ENCODE measurements at places on chromosomes 4 and X. TPM values are rescaled to one million over a fixed set of nuclear protein-coding genes. Genes with fewer than 3 reads are reported as not detected.

DNA sequence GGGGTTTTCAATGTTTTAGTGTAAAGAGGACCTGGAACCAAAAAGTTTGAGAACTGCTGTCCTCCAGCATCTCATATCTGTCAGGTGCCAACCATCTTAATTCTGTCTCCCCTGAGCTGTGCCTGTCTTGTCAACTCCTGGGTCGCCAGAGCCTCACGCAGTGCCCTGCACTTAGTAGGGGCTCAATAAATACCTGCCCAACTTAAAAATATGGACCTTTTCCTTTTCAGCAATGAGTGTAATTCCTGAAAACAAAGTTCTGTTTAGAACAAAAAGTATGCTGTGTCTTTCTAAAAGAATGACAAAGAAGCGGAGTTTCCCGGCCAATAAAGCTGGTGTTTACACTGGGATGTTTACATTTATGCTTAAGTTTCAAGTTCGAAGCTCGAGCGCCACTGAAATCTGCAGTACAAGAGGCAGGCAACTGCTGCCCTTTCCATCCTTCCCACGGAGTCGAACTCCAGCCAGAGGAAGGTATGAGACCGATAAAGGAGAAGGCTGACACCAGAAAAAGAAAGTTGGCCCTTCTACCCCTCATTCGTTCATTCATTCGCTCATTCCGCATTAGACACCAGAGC is 1.1 kb upstream of the HTATSF1 start:
- H3K27ac ChIP-seq, result peak overlapping the region; percentile 92
- peaks cover 3% of the 10 kb centered on the region for H3K36me3 ChIP-seq
- no peaks in the 10 kb centered on the region for H3K27me3 ChIP-seq
- H3K4me3 ChIP-seq, result peak overlapping the region; percentile 83

DNA sequence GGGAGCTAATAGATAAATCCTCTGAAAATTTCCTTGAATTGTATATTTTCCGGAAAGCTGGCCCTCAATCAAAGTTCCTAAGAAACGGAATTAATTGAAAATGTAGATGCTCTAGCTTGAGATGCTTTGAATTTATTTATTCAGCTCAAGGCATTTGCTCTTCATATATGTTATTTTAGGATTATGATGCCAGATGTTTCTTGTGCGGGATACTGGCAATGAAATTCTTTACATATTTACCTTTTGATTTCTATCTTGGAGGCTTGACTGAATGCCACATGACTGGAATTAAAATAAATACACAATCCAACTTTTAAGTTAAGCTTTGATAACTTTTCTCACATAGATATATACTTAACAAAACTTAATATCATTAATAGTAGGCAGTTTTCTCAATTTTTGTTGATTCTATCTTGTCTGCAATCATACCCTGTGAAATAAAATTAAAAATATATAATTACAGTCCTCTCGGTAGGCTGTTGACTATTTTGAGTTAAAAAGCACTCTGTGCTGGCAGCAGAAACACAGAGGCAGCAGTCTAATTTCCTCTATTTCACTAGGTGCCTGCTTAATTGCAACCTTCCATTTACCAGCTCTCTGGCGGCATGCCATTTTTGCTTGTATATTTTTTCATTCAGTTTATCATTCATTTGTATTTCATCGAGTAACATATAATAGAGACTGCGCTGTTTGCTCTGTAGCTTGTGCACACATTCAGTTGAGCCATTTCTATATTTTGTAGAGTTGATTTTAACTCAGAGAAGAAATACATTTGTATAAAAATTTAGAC is 991.5 kb downstream of the ADGRL3 start:
- no peaks in the 10 kb centered on the region for H3K36me3 ChIP-seq
- no peaks in the 10 kb centered on the region for H3K4me1 ChIP-seq
- DNase-seq, result no peak

DNA sequence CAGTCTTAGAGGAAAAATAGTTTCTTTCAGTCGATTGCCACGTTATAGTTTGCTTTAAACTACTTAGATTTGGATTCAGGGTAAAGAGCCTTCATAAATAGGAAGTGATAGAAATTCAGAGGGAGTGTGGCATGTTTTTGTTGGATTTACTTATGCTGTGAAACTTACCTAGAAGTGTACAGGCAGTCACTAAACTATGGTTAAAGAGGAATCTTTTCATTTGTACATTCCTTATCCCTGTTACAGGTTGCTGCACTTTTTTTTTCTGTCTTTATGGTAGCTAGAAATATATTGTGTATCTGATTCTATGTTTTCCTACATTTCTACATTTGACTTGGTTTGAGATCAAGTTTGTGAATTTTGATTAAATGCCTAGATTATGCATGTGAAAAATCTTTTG is 19.1 kb downstream of the WWC2 start:
- peak; percentile 62 for DNase-seq
- H3K4me3 ChIP-seq, result peak overlapping the region; percentile 27
- H3K27ac ChIP-seq, result peak overlapping the region; percentile 91
- no peaks in the 10 kb centered on the region for H3K36me3 ChIP-seq

- DNase-seq, result peak; percentile 33
- H3K27ac ChIP-seq, result no peak overlapping the region
- no peaks in the 10 kb centered on the region for H3K27me3 ChIP-seq
- no peaks in the 10 kb centered on the region for H3K36me3 ChIP-seq
Measured at GRCh38 chr4:2591189-2591588, 54.7 kb downstream of the FAM193A start.

DNA sequence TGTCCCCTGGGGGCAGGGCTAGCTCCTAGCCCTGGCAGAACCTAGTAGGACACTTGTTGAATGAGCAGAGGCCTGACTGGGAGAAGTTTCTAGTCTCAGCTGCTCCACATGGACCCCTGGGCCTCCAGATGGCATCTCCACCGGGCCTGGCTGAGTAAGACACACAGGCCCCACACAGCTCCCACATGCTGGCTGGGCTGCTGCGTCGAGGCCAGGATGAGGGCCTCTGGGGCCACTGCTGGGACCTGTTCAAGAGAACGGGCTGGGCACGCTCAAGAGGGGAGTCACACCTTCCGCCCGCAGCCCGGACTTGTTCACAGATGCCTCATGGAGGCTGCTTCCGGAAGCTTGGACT is 4.2 kb upstream of the HGFAC start:
- peaks cover 8% of the 10 kb centered on the region for H3K4me1 ChIP-seq
- H3K36me3 ChIP-seq, result no peaks in the 10 kb centered on the region
- H3K27ac ChIP-seq, result no peak overlapping the region
- no peak for DNase-seq
- H3K4me3 ChIP-seq, result no peak overlapping the region
- H3K27me3 ChIP-seq, result no peaks in the 10 kb centered on the region

GRCh38 chrX:34467437-34467836 is 189.6 kb downstream of the TMEM47 start:
- DNase-seq, result no peak
- H3K36me3 ChIP-seq, result no peaks in the 10 kb centered on the region

DNA sequence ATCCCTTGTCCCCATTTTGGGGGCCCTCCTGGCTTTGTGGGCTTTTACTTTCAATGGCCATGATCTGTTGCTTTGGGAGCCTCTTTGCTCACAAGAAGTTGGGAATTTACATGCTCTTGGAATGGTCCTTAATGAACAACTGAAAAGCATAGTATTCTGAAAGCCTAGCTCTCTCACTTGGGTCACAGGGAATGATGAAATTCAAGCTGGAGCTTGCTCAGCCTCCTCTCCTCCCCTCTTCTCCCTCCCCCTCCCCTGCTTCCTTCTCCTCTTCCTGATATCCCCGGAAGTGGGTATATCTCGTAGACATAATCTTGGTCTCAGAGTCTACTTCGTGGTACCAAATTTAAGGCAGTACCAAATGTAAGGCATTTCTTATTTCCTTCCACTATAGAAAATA is 400.6 kb upstream of the NR3C2 start:
- no peak overlapping the region for H3K27ac ChIP-seq
- no peak overlapping the region for H3K4me3 ChIP-seq
- DNase-seq, result no peak
- H3K4me1 ChIP-seq, result no peaks in the 10 kb centered on the region
- no peaks in the 10 kb centered on the region for H3K36me3 ChIP-seq

GRCh38 chr4:38136604-38137003 is 176.4 kb downstream of the PTTG2 start:
- H3K4me1 ChIP-seq, result peaks cover 13% of the 10 kb centered on the region
- no peaks in the 10 kb centered on the region for H3K27me3 ChIP-seq
- H3K4me3 ChIP-seq, result no peak overlapping the region
- DNase-seq, result no peak

GRCh38 chr4:29307256-29307655 is 1412.9 kb upstream of the PCDH7 start:
- H3K27ac ChIP-seq, result no peak overlapping the region
- H3K4me1 ChIP-seq, result peaks cover 10% of the 10 kb centered on the region
- no peaks in the 10 kb centered on the region for H3K27me3 ChIP-seq
- no peak for DNase-seq

GRCh38 chrX:39418254-39418704 is 617.0 kb downstream of the MID1IP1 start:
- H3K27ac ChIP-seq, result no peak overlapping the region
- H3K4me3 ChIP-seq, result no peak overlapping the region
- DNase-seq, result peak; percentile 6
- H3K36me3 ChIP-seq, result no peaks in the 10 kb centered on the region
- H3K4me1 ChIP-seq, result no peaks in the 10 kb centered on the region

- peaks cover 10% of the 10 kb centered on the region for H3K4me1 ChIP-seq
- no peak overlapping the region for H3K4me3 ChIP-seq
- H3K27ac ChIP-seq, result no peak overlapping the region
- no peaks in the 10 kb centered on the region for H3K36me3 ChIP-seq
Measured at GRCh38 chr4:184265546-184266351, 48.1 kb upstream of the ENPP6 start.

DNA sequence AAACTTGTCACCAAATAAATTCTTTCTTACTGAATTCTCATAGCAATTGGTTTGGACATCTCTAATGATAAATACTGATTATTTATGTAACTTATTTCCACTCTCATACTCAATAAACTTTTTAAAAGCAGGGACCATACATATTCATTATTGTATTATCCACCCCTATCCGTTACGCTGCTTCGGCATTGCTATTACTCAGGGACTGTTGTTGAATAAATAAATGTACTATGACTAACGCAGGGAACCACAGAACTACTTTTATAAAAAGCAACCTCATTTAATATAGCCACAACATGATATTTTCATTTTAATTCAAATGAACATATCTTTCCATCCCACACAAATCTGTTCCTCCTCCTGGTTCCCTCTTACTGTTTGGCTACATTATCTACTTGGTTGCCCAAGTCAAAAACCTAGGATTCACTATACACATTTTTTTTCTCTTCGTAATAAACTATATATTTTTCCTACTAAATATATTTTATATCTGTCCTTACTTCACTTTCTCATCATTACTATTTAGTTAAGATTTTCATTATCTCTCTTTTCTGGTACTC is 14.9 kb upstream of the ANKRD50 start:
- H3K27ac ChIP-seq, result no peak overlapping the region
- H3K4me1 ChIP-seq, result no peaks in the 10 kb centered on the region
- H3K4me3 ChIP-seq, result no peak overlapping the region
- H3K36me3 ChIP-seq, result no peaks in the 10 kb centered on the region

- H3K4me3 ChIP-seq, result no peak overlapping the region
- H3K27ac ChIP-seq, result no peak overlapping the region
- DNase-seq, result peak; percentile 91
- H3K36me3 ChIP-seq, result no peaks in the 10 kb centered on the region
- H3K27me3 ChIP-seq, result no peaks in the 10 kb centered on the region
- H3K4me1 ChIP-seq, result peaks cover 10% of the 10 kb centered on the region
Measured at GRCh38 chrX:22950269-22951266, 49.2 kb upstream of the DDX53 start.

DNA sequence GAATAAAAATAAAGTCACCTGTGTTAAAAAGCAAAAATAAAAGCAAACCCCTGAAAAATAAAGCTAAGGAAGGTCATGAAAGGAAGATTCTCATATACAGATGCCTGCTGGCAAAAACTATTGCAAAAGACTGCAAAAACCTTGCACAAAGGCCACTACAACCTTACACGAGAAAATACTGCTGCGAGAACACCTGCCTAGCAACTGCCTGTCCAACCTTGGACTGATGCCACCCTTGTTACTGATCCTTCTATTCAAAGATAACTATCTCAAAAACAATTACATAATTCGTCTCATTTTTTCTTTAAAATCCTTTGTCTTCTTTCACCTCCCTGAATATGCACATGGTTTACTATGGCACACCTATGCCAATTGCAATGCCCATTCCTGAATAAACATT is 49.6 kb downstream of the SLC2A9 start:
- no peaks in the 10 kb centered on the region for H3K36me3 ChIP-seq
- no peak overlapping the region for H3K4me3 ChIP-seq
- H3K27ac ChIP-seq, result no peak overlapping the region
- no peak for DNase-seq
- no peaks in the 10 kb centered on the region for H3K4me1 ChIP-seq

DNA sequence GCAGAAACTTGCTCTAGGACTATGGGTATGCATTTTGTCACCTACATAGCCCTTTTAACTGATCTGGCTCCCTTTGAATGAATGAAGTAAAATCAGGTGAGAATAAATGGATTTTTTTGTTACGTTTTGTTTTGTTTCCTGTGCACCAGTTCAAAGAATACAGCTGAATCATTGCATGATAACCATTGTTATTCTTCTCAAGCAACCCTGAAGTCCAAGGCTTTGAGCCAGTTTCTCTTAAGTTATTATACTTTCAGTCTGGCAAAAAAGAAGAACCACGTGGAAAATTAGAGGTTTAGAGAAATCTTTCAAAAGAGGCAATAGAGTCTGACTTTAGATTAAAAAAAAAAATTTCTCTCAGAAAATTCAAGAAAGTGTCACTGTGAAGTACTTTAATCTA is 398.6 kb upstream of the TECRL start:
- H3K4me1 ChIP-seq, result no peaks in the 10 kb centered on the region
- peak; percentile 33 for DNase-seq
- no peaks in the 10 kb centered on the region for H3K36me3 ChIP-seq
- no peak overlapping the region for H3K4me3 ChIP-seq

DNA sequence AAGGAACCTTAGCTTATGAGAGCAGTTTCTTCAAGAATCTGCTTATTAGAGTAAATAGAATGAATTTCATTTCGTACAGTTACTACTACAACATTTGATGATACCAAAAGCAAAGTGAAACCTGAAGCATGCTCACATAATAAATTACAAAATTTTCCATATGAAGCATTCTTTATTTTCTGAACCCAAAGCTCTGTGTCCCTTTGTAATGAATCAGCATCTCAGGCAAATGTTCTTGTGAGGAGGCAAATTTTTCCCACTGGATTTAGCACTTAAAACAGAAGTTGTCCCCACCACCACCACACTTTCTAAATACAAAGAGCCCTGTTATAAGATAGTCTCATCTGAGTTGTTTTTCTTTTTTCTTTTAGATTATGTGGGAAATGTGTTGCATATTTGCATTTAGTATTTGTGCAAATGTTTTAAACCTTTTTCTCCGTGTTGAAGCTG is 70.7 kb upstream of the NFKB1 start:
- peak; percentile 24 for DNase-seq
- H3K4me3 ChIP-seq, result peak overlapping the region; percentile 71
- H3K27ac ChIP-seq, result peak overlapping the region; percentile 82
- H3K36me3 ChIP-seq, result no peaks in the 10 kb centered on the region
- H3K27me3 ChIP-seq, result no peaks in the 10 kb centered on the region
- peaks cover 11% of the 10 kb centered on the region for H3K4me1 ChIP-seq

- H3K4me3 ChIP-seq, result no peak overlapping the region
- no peaks in the 10 kb centered on the region for H3K36me3 ChIP-seq
- DNase-seq, result peak; percentile 87
- no peaks in the 10 kb centered on the region for H3K27me3 ChIP-seq
- peaks cover 17% of the 10 kb centered on the region for H3K4me1 ChIP-seq
- peak overlapping the region; percentile 86 for H3K27ac ChIP-seq
Measured at GRCh38 chr4:122765692-122766352, 33.3 kb downstream of the BBS12 start.

Gene DCX
- 2.4 TPM for total RNA-seq

Gene MSX1
- 0.87 TPM for total RNA-seq

Gene HSD17B13
- not detected for total RNA-seq

Gene OTC
- total RNA-seq, result not detected

Gene RBMXL3
- not detected for total RNA-seq

Gene ADGRG2
- total RNA-seq, result not detected

Gene ARX
- total RNA-seq, result not detected

Gene SPINK2
- total RNA-seq, result not detected

Gene KLHL5
- 67.5 TPM for total RNA-seq

Measured in astrocyte (in vitro differentiated cells and primary cell).